Cardiac fibroblast (primary cell): ENCODE measurements at places on chromosomes 5 and 9.
A peak's percentile ranks its signal among the peaks of the same experiment; 100 is the strongest.

- DNase-seq = no peak
Observed at GRCh38 chr5:51386916-51387883, 4.0 kb downstream of the ISL1 start.

DNA sequence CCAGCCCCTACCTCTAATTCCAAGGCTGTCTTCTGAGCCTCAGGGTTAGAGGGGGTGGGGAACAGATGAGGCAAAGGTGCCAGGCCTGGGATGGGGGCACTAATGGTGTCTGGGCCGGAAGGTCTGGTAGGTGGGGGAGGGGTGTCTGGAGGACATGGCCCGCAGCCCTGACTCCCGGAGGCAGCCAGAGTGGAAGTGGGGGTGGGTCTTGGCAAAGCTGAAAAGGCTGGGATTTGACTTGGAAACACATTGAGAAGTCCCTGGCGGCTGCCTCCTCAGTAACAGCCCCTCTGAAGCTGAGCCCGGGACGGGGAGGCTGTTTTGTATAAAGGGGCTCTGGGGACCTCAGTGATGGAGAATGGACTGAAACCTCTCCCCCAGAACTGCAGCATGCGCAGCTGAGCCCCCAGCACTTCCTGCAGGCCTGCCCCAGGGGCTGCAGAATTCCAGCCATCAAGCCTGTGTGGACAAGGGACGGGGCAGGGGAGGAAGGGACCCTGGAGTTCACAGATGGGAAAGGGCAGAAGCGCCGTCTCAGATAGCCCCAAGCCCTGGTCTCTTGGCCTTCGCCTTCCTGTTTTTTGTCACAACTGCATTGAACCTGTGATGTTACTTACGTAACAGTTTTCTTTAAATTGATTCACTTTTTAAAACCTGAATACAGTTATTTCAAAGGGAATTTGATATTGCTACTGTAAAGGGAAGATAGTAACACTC, 49.3 kb upstream of the SYNPO start:
- DNase-seq = peak; percentile 70

DNA sequence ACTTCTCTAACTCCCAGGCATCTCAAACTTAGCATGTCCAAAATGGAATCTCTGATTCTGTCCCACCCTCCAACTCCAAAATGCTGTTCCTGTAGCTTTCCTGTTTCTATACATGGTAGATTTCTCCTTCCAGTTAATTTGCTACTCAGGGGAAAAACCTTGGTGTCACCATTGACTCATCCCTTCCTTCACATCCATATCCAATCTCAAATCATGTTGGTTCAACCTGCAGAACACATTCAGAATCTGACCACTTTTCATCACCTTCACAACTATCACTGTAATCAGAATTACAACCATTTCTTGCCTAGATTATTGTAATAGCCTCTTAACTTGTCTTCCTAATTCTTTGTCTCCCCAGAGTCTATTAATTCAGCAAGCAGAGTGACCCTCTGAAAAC, 10.8 kb downstream of the RIOK2 start:
- no peak for DNase-seq

DNA sequence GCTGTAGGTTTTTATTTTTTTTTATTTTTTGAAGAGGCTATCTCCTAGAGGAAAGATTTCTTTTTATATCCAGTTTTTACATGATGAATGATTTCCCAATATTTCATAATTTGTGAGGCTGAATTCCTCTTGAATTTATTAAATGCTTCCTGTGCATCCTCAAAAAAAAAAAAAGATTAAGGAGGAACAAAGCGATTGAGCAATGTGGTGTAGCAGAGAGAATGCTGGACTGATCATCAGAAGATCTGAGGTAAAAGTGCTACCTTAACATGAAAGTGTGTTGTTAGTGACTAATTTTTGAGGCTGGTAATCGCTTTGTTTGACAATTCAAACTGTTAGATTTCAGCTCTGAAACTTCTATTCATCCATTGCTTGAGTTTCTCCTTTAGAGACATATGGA, 125.1 kb downstream of the ESM1 start:
- DNase-seq = peak; percentile 56

DNA sequence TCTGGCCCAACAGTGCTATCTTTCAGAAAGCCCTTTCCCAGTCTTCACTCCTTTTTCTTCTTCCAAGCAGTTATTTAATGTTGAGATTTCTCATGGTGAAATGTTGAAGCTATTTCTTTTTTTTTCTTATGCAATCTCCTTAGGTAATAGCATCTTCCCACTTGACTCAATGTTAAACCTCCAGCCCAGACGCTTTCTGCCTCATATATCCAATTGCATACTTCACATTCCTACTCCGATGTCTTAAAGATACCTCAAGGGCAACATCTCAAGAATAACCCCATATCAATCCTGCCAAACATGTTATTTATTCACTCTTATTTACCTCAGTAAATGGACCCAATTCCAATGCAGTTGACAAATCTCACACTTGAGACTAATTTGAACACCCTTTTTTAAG, 187.3 kb downstream of the CDH12 start:
- DNase-seq = no peak

DNA sequence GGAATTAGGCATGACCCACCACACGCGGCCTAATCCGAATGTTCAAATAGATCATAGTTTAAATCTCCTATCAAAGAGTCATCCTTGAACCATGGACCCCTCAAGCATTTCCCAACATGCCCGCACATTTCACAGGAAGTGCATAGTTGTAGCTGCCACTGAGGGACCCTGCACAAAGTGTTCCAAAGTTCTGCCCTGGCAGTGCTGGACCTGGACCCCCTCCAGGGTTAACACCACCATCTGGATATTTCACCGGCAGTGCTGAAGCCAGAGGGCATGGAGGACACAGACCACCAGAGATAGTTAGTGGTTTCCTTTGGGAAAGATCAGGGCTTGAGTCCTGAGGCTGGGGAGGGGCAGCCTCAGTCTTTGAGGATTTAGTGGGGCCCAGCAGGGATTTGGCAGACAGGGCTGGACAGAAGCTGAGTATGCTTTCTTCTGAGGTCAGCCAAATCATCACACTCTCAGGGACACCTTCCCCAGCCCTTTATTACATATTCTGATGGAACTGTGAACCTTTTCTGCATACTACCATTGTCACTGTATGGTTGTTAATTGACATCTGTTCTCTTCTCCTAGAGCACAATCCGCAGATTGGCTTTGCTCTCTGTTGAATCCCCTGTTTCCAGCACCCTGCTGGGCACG, 143.6 kb upstream of the EFNA5 start:
- DNase-seq = no peak
